ENCODE measurements at places on chromosomes 7 and 10.

DNA sequence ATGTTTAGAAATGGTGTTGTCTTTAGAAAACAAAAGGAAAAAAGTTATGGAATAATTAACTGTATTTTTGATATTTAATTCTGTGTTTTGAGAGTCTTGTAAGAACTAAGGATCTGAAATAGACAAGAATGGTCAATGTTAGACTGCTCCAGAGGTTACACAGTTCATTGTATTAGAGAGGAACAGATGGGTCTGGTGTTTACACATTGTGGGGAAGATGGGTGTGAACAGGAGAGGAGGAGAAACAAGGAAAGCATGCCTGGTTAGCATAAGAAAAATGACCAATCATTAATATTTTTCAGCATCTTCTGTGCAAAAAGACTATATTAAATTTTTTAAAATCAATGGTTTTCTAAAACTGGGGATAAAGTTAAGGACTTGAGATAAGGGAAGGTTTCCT lies 11.9 kb downstream of the MEOX2 start:
- DNase-seq: no peak

- DNase-seq: no peak
Measured at GRCh38 chr7:134470864-134471263, 12.0 kb upstream of the AKR1B1 start.

DNA sequence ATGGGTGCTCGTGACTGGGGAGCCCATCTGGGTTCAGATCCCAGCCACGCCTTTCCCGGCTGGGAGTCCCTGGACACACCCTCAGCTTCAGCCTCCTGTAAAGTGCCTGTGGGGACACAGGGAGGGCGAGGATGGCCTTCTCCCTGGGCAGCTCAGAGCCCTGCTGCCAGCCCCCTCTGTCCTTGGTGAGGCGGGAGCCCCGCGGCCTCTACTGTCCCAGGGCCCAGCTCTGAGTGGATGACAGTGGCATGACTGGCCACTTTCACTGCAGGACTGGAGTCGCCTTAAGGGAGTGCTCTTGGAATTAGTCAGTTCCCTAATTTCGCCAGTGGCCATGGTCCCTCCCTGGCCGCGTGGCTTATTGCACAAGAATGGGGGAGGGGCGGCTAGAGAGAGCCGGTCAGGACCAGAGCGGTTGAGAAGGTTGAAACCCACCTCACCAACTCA lies 4.6 kb downstream of the BRI3 start:
- DNase-seq: peak; percentile 51

DNA sequence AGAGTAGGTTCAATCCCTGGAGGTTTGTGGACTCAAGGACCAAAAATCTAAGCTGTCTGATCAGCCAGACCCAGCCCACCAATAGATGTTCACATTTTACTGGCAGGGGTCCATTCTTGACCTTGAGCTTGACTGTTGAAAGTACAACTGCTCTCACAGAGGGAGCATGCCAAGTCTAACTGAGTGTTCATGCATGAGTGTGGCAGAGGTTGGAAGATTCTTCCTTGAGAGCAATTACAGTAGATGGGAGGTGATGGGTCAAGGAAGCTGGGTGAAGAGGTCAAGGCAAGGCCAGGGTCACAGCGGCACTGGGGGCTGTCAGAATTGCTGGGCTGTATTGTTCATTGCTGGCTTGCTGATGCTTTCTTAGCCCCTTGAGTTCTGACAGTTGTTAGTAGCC lies 202.8 kb upstream of the SVIL start:
- DNase-seq: no peak

DNA sequence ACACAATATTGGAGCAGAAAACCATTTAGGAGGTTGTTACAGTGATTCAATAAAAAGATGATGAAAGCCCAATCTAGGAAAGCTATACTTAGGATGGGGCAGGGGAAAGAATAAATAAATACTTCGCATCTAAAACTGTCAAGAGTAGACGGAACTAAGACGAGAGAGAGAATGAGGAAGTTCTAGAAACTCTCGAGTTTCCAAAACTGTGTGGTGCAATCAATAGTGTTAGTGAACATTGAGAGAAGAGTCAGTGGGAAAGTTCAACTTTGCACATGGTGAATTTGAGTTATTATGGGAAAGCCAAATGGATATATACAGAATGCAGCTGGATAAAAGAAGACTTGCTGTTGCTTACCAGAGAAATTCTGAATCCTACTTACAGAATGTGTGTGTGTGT lies 133.8 kb upstream of the MEOX2 start:
- no peak for DNase-seq

GRCh38 chr10:119337223-119337622 lies 129.9 kb downstream of the GRK5 start:
- no peak for DNase-seq

GRCh38 chr10:14670551-14671240 lies 104.0 kb downstream of the FAM107B start:
- DNase-seq: peak; percentile 33

DNA sequence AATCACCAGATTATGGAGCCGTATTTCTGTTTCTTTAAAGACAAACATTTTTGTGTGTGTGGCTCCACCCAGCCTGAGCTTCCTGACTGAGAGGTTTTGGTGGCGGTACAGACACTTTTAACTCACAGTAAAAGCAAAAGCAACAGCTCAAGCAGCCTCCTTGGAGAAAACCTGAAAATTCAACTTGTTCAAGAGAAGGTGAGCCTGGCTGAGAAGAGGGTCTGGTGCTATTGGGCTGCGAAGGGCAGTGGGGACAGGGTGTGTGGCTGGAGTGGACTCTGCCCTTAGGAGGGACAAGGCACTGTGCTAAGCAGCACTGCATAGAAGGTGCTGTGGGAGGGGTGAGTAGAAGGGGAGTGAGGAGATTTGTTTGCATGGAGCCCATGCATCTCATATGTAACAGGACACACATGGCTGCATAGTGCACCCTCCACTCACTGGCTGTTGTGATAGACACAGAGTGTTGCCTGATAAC lies at the start of gene GIMAP7:
Gene GIMAP7 (plus strand): TSS at position 125 of the 475 bp plus-strand sequence. CDS start 5,103 bp downstream, outside the sequence.
- DNase-seq: no peak

GRCh38 chr10:113555751-113556150 lies 2.9 kb downstream of the HABP2 start:
- DNase-seq: no peak

DNA sequence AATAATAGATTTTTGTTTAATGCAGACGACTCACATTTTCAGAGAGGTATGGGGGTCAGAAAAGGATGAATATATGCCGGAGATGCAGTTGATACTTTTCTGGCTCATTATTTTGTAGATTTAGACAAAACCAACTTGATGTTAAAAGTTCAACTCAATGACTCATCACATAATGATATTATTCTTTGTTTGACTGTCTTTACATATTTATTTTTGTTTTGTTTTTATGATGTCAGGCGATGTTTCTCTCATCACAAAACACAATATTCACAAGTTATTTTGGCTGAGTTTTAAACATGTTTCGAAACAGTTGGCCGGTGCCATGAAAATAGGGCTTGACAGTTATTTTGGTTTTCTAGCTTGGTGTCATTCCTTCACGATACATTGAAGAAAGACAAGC lies 1.3 kb downstream of the GJD4 start:
- DNase-seq: peak; percentile 15

DNA sequence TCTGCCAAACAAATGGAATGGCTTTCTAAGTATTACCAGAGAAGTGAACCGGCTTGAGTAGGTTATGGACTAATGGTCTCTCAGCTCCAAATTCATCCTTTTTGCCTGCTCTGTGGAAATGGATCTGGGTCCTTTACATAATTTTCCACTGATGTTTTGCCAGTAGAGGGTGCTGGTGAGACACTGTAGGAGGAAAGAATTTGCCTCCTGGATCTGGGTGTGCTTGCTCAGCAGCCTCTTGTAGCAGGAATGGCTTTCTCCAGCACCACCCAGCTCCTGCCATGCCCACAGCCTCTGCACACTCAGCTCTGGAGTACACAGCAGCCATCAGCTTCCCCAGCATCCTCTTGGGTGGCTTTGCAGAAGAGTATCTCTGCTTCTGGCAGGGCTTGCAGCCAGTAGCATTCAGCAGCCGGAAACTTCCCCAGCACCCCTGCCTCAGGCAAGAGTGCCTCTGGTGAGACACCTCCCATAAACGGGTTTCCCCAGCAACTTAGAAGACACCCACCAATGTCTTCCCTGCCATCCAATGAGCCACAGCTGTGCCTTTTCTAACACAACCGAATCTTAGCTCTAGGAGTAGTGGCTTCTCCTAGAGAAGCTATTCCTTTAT lies 235.0 kb upstream of the PLPP4 start:
- DNase-seq: peak; percentile 11

DNA sequence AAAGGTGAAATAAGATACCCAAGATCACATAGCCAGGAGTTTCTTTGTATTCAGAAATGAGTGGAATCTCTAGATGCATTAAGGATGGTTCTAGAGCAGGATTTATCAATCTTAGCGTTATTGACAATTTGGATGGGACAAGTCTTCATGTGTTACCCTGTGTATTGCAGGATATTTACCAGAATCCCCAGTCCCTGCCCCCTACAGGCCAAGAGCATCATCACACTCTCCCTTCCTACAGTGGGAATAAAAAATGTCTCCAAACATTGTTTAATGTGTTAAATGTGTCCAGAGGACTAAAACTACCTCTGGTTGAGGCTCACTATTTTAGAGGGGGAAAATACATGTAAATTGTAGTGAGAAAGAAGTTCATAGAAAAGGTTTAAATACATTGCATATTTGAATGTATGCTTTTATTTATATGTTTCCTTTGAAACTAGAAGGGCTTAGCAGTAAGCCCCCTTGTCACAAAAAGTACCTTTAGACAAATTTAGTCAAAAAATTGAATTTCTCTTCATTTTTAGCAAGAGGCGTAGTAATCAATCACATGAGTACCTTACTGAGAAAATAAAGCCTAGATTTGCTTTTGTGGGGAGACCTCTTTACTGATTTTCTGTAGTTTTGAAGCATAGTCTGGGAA lies 141.2 kb downstream of the MLLT10 start:
- no peak for DNase-seq

Measured in GM04503 (cell line).